ENCODE measurements at places on chromosomes 13 and 19.

GRCh38 chr19:3054972-3055740, 7.1 kb downstream of the TLE5 start:
- no peak for DNase-seq

DNA sequence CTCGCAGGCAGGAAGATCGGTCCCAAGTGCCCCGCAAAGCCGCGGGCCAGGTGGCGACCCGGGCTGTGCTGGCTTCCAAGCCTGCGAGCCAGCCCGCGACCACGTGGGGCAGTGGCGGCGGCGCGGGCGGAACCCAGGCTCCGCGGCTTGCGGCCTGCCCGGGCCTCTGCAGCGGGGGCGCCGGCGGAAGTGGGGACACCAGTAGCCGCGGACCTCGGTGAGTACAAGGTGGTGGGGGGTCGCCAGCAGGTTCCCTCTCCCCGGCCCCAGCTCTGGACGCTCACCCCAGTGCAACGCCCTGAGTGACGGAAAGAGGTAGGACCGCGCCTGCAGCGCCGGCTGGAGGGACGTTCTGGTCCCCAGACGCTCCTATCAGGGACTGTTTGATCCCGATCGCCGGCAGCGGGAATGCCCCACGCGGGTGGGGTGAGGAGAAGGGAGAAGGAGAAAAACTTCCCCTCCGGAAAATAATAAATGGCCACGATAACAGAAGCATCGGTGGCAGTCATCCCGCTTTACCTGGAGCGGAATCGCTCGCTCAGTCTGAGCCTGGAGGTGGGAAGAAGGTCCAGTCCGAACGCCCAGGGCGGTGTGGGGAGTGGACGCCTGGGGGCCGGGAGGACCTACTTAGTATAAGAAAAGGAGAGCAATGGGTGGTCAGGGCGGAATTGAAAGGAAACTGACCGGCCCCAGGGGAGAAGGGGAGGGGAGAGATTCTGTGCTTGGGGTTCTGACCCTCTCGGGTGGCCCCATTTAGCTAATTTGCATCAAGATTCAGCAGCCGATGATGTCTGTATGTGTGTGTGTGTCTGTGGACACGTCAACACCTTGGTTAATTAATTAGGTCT, at the start of gene GEMIN7:
GEMIN7 (plus strand) TSS at position 198 of the 848 bp plus-strand sequence. CDS start 10,855 bp downstream, outside the sequence.
- DNase-seq, result peak; percentile 44

- DNase-seq, result no peak
These were observed 78.4 kb upstream of the DIAPH3 start for GRCh38 chr13:60242043-60242595.

- no peak for DNase-seq
These were observed 51.5 kb downstream of the INSR start for GRCh38 chr19:7242601-7243258.

- DNase-seq, result no peak
These were observed 57.9 kb downstream of the MBD3L2B start for GRCh38 chr19:6963244-6963852.

DNA sequence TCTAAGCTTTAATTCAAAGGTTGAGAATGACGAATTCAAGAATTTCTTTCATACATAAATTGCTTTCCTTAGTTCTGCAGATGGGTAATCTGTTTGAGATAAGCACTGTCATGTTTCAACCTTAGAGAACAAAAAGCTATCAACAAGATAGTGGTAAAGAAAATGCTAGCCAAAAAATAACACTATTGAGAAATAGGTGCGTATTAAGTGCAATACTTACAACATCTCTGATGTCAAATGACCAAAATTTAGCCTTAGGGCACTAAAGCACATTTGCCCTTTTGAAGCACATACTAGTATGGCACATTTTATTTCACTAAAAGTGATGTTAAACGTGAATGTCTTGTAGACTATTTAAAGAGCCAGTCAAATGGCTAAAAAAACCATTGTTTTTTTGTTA, 4.9 kb downstream of the KBTBD6 start:
- DNase-seq, result no peak

- no peak for DNase-seq
These were observed 800.1 kb upstream of the PCDH9 start for GRCh38 chr13:68030152-68030809.

DNA sequence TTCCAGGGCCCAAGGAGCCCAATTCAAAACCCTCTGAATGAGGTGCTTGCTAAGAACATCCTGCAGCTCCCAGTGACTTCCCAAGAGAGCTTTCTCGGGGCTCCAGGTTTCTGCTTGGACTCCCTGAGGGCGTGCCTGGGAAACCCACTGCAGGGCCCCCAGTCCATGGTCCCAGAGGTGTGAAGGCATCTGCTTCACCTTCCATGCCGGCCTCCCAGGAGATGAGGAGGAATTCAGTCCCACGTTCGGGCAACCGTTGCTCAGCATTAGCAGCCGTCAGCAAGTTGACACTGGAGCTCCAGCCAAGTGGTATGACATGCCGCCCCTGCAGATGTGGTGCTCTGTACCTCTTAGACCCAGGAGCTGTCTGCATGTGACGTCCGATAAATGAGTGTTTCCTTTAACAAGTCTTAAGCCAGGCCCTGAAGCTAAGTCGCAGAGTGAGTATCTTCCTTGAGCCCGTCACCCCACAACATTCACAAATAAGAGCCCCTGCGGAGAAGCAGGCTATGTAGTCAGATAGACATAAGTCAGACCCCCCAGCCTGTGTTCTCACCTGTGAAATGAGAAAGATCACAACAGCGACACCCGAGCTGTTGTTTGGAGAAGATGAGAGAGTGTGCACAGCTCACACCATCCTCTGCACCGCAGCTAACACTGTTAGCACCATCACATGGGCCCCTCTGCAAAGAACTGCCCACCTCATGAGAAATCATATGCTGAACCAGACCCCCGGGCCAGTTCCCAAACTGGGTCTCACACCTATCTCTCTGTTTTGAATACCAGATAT, 150.3 kb downstream of the KATNAL1 start:
- no peak for DNase-seq

- no peak for DNase-seq
These were observed 135.7 kb downstream of the MIPEP start for GRCh38 chr13:23753458-23753857.

DNA sequence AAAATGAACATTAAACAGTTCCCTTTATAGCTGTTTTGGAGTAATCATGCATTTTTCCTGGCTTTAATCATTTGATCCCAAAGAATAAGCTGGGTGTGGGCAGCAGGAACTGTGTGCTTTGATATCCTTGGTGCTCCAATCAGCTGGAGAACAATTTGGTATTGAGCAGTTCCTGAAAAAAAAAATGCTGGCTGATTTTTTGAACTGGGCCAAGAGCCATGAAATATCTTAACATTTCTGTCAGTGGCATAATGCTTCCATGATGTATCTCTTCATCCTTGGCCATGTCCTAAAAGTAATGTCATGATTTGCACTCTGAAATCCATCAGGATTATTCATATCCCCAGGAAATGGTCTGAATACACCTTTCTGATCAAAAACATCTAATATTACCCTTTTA, 134.7 kb downstream of the LHFPL6 start:
- DNase-seq, result no peak

DNA sequence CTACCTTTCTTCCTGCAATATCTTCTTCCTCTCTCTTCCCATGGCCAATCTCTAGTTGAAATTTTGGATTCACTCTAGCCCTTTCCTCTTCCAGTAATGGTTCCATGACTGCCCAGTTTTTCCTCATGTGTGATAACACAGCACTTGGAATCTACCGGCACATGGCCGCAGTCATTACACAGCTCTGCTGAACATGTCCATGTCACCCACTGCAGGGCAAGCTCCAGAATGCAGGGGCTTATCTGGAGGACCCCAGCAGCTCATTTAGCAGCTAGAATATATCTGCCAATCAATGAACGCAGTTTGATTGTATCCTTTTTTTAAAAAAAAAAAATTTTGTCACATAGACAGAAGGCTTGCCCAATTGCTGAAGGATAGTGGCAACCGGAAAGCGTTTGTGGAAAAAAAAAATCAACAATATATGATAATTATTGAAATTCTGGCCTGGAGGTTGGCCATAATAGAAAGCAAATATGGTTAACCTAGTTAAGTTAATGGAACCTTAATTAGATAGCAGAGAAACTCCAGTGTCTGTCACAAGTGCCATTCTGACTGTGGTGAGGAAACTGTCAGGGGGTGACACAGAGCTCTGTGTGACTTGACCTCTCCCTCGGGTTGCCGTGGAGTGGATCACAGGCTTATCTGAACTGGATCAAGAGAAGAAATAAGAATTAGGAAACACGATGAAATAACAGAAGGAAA, 426.7 kb downstream of the LIG4 start:
- no peak for DNase-seq

GRCh38 chr13:73876323-73876722, 257.9 kb downstream of the KLF12 start:
- no peak for DNase-seq

DNA sequence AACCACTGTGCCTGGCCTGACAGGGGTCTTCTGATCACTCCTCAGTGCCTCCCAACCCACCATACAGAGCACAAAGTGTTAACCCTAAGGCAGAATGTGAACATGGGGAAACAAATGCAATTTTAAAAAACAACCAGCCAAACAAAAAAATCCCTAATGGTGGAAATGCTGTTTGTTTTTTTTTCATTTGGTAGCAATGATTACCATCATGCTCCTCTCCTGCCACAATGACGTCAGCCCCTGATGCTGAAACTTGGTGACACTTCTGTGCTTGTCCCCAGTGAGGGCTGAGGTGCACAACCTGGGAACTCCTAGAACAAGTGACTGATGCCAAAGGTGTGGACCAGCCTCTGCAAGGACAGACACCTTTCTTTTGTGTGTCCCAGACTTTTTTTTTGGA, 4.0 kb upstream of the TSPAN16 start:
- DNase-seq, result no peak

DNA sequence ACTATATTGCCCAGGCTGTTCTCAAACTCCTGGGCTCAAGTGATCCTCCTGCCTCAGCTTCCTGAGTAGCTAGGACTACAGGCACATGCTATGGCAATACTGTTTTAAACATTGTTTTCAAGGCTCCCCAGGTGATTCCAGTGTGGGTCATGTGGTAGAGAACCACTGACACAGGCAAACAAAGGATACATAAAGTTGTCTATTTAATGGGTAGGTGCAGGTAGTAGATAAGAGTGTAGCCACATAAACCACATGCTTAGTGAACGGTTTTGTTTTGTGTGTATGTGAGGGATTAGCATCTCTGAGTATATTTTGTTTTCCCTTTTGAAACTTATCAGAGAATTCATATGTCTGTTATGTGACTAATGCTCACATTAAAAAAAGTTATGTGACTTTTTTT, 36.7 kb downstream of the USPL1 start:
- DNase-seq, result no peak

All from HCT116 (cell line).